H1 (cell line): ENCODE measurements at places on chromosomes 7 and 10. TPM values are rescaled to one million over a fixed set of nuclear protein-coding genes. Genes with fewer than 3 reads are reported as not detected.

Gene RET
- total RNA-seq: 8.4 TPM in 2 replicates

GRCh38 chr10:122537545-122537944, 23.0 kb upstream of the DMBT1 start:
- no peak for DNase-seq

- no peak for DNase-seq
Observed at GRCh38 chr10:114102256-114102655, 58.6 kb downstream of the ADRB1 start.

Gene PALD1
- total RNA-seq: 31.8 and 32.8 TPM in 2 replicates

DNA sequence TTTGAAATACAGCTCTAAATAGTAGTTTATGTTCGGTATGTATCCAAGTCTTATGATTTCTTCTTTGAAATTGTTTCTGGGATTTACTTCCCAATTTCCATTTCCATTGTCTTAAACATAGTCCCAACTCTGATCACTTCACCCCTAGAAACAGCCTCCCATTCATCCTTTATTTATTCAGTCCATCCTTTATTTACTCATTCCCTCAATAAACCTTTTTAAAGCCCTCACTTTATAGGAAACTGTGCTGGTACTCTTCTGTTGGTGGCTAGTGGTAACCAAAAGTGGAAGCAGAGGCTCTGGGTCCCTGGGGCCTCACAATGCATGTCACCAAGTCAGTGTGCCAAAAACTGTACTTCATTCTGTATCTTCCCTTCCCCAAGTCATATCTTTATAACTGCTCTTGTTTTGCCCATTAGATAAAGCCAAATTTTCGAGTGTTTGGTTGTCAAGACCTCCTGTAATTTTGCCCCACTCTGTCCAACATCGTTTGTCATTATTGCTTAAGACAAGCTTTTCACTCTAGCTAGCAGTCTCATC, 3.9 kb upstream of the EPC1 start:
- DNase-seq: no peak

DNA sequence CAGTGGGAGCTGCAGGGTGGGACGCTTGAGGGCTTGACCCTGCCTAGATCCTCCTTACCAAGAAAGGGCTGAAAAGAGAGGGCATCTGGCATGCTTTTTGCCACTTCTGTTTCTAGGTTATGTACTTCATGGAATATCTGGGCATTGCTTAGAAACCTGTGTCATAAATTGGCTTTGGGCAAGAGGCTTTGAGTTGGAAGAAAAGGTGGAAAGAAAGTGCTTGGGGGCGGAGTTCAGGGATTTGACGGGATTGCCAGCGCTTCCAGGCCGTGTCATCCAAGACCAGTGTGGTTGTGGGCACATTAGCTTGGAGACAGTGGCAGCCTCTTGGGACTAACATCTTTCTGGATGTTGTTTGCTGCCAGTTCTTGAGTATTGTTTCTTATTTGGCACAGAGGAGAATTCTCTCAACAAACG, 825 bp downstream of the ZNF862 start:
- no peak for DNase-seq

- DNase-seq: no peak
Observed at GRCh38 chr7:96401200-96401599, 79.3 kb upstream of the SLC25A13 start.

DNA sequence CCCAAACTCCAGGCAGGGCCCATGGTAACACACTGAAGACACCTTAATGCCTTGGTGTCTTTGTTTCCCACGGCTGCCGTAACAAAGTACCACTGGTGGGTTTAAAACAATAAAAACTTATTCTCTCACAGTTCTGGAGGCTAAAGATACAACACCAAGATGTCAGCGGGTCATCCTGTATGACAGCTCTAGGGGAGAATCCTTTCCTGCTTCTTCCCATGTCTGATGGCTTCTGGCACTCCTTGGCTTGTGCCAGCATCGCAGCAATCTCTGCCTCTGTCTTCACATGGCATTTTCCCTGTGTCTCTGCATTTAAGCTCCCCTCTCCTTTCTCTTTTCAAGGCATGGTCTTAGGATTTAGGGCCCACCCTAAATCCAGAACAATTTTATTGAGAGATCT, 33.1 kb downstream of the PRSS2 start:
- no peak for DNase-seq

DNA sequence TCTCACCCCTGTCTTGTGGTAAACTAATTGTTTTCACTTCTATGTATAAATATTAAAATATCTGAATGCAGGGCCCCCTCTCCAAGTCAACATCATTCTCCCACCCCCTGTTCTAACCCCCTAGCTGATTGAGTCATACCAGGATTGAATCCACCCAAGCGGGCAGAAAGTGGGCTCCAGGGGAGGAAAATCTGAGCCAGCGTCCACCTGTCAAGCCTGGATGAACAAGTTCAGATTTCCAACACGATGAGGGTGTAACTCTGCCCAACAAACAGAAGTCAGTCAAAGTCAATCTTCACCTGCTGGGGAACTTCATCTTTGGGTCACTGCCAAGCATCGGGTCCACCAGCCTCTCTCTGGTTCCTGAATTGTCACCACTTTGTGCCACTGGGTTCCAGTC, 162.9 kb upstream of the CELF2 start:
- DNase-seq: no peak

GRCh38 chr7:108613147-108613948, 43.7 kb downstream of the DNAJB9 start:
- no peak for DNase-seq

DNA sequence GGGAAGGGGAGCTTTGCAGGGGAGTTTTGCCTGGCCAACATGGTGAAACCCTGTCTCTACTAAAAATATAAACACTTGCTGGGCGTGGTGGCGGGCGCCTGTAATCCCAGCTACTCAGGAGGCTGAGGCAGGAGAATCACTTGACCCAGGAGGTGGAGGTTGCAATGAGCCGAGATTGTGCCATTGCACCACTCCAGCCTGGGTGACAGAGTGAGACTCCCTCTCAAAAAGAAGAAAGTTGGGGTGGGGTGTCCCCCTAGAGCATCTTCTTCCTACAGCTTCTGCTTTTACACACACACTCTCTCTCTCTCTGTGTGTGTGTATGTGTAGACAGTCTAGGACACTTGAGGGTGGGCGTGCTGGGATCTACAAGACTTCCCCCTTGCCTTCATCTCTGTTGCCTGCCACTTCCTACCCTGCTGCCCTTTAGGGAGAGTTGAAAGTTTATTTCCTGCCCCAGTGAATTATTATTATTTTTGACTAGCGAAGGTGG, 21.7 kb downstream of the PLAU start:
- DNase-seq: no peak

- DNase-seq: no peak
Observed at GRCh38 chr10:4984971-4985594, 18.6 kb downstream of the AKR1C2 start.

DNA sequence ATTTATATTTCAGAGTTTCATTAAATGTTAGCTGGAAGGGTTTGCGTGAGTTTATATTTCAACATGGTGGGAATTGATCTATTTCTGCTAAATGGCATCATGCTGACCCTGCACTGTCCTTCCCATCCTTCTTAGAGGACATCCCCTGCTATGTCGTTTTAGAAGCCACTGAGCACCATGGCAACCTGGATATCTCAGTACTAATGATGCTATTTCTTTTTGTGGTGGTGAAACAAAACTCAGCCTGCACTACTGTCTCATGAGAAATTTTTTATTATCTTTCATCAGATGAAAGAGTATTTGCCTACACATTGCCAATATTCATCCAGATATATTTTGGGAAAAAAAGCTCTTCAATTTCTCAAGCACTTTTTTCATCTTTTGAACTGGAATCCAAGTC, 12.1 kb downstream of the EPDR1 start:
- DNase-seq: no peak

- no peak for DNase-seq
Observed at GRCh38 chr7:112056409-112056808, 149.8 kb downstream of the DOCK4 start.

- no peak for DNase-seq
Observed at GRCh38 chr10:101760510-101760909, 15.4 kb downstream of the FGF8 start.
